ENCODE measurements at places on chromosomes 3 and 15. TPM values are rescaled to one million over a fixed set of nuclear protein-coding genes. Genes with fewer than 3 reads are reported as not detected.
A peak's percentile ranks its signal among the peaks of the same experiment; 100 is the strongest.

The ASB14 gene
- 0.18 TPM for total RNA-seq

The KNG1 gene
- 0.13 TPM for total RNA-seq

GRCh38 chr15:39672666-39673065, 91.8 kb downstream of the THBS1 start:
- no peak overlapping the region for H3K4me3 ChIP-seq
- no peak overlapping the region for H3K27ac ChIP-seq
- DNase-seq: no peak
- no peaks in the 10 kb centered on the region for H3K4me1 ChIP-seq

DNA sequence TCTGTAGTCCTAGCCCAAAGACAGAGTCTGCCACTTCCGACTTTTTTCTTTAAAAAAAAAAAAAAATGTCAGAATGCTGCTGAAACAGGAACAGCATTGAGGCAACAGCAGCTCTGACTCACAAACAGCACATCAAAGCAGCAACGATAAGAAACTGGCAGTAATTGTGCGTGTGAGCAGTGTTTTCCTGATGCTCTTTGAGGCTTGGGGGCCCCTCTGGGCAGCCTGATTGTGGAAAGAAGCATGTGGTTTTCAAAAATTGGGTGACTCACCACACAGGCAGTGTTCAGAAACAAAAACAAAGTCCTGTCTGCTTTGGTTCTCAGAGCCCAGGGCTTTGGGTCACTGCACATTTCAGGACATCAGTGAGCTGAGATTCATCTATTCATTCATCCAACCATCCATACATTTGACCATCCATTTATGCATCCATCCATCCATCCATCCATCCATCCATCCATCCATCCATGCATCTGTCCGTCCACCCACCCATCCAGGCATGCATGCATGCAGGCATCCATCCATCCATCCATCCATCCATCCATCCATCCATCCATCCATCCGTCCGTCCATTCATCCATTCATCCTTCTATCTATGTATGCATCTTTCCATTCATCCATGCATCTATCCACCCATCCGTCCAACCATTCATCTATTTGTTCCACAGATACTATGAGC, 308.4 kb downstream of the RPLP1 start:
- no peaks in the 10 kb centered on the region for H3K36me3 ChIP-seq
- peaks cover 3% of the 10 kb centered on the region for H3K27me3 ChIP-seq
- H3K4me1 ChIP-seq: peaks cover 2% of the 10 kb centered on the region
- H3K27ac ChIP-seq: no peak overlapping the region

DNA sequence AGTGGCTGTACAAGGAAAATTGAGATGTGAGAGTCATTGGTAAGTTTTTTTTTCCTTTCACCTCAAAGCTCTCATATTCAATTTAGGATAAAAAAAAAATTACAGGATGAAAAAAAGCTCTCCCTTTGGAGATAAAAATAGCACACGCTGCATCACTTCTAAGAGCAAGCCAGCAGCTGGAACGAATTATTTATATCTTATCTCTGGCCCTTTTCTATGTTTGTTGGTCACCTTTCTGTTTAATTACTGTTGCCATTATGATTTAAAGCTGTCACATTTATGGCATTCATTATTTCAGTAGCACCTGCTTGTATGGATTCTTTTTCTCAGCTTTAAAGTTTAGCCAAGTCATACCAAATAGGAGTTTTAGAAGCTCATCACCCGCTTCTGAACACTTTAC, 171.6 kb upstream of the PDZRN3 start:
- no peak for DNase-seq
- H3K4me3 ChIP-seq: no peak overlapping the region
- no peaks in the 10 kb centered on the region for H3K36me3 ChIP-seq
- H3K4me1 ChIP-seq: no peaks in the 10 kb centered on the region
- no peaks in the 10 kb centered on the region for H3K27me3 ChIP-seq
- H3K27ac ChIP-seq: no peak overlapping the region

DNA sequence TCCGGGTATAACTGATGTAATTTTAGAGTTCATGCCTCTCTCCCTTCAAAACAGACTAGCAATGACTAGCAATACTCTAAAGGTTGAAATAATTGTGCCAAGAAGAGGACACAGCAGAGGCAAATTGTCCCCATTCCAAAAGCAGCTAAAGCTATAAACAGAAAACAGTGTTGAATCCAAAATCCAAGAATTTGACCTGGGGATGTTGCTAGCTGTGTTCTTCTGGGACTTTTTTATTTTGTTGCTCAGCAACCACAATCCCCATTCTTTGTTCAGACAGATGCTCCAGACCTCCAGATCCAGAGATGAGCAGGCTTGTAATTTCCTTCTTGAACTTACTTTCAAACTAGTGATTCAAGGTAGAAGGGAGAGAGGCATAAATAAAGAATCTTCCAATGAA, 191.5 kb downstream of the FOXB1 start:
- no peaks in the 10 kb centered on the region for H3K27me3 ChIP-seq
- DNase-seq: peak; percentile 95
- H3K4me1 ChIP-seq: no peaks in the 10 kb centered on the region

- no peak overlapping the region for H3K4me3 ChIP-seq
- H3K27me3 ChIP-seq: no peaks in the 10 kb centered on the region
- no peak for DNase-seq
- no peak overlapping the region for H3K27ac ChIP-seq
Measured at GRCh38 chr3:172644258-172644657, 66.6 kb downstream of the NCEH1 start.

Data from muscle of leg (tissue), 16 donors.